HCEC 1CT (cell line): ENCODE measurements at places on chromosomes 7 and 10.

GRCh38 chr7:98133621-98134303 lies 27.1 kb downstream of the LMTK2 start:
- peak; percentile 47 for DNase-seq

GRCh38 chr10:75469006-75469616 lies 37.7 kb downstream of the LRMDA start:
- DNase-seq: peak; percentile 79

DNA sequence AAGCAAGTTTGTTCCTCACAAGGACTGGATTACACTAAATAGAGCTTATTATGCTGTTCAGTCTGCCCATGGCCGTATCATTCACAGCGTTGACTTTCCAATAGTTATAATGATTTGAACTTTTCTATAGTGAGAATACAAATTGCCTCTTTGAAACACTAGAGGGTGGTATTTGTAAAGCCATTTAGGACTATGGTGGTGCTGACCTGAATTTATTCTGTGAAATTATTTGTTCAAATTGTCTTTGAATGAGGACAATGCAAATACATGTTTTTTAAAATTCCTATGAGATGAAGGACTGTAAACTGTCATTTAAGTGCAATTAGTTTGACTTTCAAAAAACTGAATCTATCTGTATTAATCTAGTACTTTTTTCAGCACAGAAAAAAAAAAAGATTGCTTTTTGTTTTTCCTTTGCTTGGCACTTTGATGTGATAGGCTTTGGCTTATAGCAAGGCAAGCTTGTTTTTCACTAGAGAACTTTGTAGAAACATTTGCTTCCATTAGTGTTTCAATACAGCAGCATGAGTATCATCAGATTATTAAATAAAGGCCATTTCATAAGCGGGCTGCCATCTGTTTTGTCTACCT lies 122.7 kb upstream of the TMEM229A start:
- peak; percentile 53 for DNase-seq

DNA sequence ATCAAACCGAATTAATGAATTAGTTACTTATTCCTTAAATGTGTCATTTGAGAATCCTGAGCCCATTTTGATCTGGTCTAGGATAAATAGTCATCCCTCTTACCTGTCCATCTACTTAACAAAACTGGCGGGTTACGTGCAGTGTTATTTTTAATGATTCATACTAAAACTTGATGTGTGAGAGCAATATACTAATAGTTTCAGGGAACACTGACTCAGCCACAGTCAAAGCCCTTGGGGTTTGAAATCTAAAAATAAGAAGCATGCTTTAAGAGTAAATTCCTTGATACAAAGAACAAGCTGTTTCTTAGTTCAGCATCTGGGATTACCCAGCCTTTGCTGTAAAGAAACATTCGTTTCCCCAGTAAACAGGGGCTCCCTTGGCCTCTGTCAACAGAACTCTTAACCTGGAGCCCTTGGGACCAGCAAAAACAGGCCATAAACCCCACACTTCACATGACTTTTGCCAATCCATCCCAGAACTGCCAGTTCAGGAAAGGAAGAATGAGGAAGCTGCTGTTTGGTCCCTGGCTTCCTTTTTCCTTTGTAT lies 370.6 kb upstream of the IGFBP3 start:
- peak; percentile 24 for DNase-seq

- DNase-seq: no peak
Observed at GRCh38 chr10:34494012-34494411, 321.1 kb downstream of the PARD3 start.

- no peak for DNase-seq
Observed at GRCh38 chr10:7717767-7718166, 14.7 kb downstream of the ITIH2 start.

GRCh38 chr10:105252911-105253310 lies 611.8 kb downstream of the SORCS3 start:
- DNase-seq: no peak

DNA sequence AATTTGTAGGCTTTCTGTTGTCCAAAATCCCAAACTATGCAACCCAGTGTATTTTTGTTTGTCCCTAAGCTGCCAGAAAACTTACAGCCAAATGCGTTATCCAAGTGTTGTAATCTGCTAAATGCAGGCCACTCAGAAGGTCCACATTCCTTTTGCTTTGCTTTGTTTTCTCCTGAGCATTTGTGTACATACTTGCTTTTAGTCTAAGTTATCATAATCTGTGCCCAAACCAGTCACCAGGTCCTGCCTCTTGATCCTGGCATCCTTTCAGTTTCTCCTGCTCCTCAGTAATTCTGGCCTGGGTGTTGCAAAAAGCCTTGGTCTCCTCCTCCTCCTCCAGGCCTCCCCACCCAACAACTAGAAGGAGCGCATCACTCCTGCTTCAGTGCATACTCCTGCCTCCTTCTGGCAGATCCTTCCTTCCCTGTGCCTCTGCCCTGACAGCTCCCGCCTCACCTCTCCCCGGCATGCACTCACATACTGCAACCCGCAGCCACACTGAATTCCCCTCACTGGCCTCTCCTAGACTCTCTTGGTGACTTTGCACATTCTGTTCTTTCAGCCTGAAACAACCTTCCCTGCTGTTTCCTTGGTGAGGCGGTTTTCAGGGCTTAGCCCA lies 2.3 kb downstream of the DENND2A start:
- no peak for DNase-seq

- DNase-seq: no peak
Observed at GRCh38 chr10:75475460-75476182, 44.2 kb downstream of the LRMDA start.

GRCh38 chr7:1890289-1891235 lies 220.5 kb downstream of the ELFN1 start:
- DNase-seq: no peak

GRCh38 chr7:132836746-132837145 lies 245.1 kb downstream of the CHCHD3 start:
- DNase-seq: peak; percentile 26

GRCh38 chr10:5509691-5510090 lies 10.3 kb upstream of the CALML5 start:
- no peak for DNase-seq

- peak; percentile 76 for DNase-seq
Observed at GRCh38 chr7:98119256-98119918, 12.7 kb downstream of the LMTK2 start.

DNA sequence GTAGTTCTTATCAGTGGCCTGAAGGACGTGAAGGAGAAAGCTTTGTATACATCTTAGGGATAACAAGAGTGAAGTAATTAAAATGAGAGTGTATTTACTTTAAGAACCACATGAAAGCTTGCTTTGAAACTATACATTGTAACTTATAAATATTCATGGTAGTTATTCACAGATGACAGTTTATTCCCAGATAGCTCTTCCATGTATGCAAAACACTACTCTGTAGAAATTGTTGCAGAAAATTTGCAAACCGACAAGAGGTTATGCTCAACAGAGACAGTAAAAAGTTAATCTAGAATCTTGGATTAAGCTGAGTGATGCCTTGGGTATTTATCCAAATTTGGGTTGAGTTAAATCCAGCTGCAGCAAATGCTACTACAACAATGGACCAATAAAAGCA lies 301.5 kb downstream of the PRKG1 start:
- no peak for DNase-seq

- DNase-seq: no peak
Observed at GRCh38 chr10:127872011-127872761, 20.6 kb downstream of the CLRN3 start.

GRCh38 chr10:131249238-131249954 lies 62.1 kb downstream of the TCERG1L start:
- DNase-seq: no peak
